ENCODE measurements at places on chromosomes 1 and 21. TPM values are rescaled to one million over a fixed set of nuclear protein-coding genes. Genes with fewer than 3 reads are reported as not detected.

GRCh38 chr1:5297886-5298239 lies 643.5 kb downstream of the AJAP1 start:
- no peaks in the 10 kb centered on the region for H3K27me3 ChIP-seq
- no peak for DNase-seq
- H3K36me3 ChIP-seq = no peaks in the 10 kb centered on the region
- no peak overlapping the region for H3K4me3 ChIP-seq
- H3K27ac ChIP-seq = no peak overlapping the region

DNA sequence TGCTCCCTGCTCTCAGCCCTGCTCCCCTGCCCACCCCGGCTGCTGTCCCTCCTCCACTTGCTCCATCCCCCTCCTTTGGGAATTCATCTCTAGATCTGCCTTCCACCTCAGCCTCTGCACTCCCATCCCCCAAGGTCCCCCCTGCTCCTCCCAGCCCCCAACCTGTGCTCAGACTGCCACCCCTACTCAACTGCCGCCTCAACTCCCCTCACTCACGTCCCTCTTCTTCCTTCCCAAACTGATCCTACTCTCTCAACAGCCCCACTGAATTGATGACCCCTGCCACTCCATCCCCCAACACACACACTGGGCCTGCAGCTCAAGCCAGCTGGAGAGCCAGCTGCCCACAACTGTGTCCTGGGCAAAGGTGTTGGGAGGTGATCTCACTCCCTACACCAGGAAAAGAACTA lies 15.8 kb upstream of the ETV3L start:
- H3K27ac ChIP-seq = no peak overlapping the region
- H3K36me3 ChIP-seq = no peaks in the 10 kb centered on the region
- H3K4me3 ChIP-seq = no peak overlapping the region

DNA sequence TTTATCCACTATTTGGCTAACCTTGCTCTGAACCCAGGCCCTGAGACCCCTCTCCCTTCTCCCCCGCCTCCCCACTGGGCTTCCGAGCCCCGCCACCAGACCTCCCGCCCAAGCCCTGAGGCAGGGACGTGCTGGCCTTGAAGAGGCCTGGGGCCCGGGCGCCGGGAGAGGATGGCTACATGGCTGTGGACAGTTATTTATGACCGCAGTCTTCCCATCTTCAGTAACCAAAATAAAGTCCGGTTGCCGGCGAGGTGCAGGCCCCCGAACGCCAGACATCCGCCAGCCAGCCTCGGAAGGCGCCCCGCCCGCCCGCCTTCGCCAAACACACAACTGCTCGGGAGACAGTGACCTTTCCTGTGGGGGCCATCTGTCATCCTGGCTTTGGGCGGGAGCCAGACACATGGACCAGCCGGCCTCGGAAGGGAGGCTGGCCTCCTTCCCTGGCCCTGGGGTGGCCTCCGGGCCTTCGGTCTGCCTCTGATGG lies 69.0 kb downstream of the DHRS3 start:
- H3K27ac ChIP-seq = peak overlapping the region; percentile 1
- no peaks in the 10 kb centered on the region for H3K36me3 ChIP-seq
- DNase-seq = no peak
- H3K27me3 ChIP-seq = no peaks in the 10 kb centered on the region

- no peaks in the 10 kb centered on the region for H3K4me1 ChIP-seq
- no peaks in the 10 kb centered on the region for H3K36me3 ChIP-seq
- H3K27me3 ChIP-seq = no peaks in the 10 kb centered on the region
- no peak overlapping the region for H3K27ac ChIP-seq
Observed at GRCh38 chr1:2156866-2157265, 37.7 kb downstream of the FAAP20 start.

DNA sequence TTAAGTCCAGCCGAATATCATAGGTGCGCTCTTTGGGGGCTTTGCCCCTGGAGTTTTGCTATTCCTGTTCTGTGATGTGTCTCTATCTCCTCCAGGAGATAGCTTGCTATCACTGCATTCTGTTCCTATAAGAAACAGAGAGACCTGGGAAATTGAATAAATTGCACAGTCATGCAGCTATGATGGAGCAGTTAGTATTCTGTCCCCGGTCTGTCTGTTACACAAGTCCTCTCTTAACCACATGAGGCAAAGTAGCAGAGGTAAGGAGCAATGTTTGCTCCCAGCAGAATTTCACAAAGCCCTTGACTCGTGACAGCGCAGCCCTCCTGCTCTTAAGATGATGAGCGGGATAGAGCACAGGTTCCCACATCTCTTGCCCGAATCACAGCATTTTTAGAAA lies 63.9 kb upstream of the GRHL3 start:
- no peaks in the 10 kb centered on the region for H3K36me3 ChIP-seq
- no peaks in the 10 kb centered on the region for H3K4me1 ChIP-seq
- no peak overlapping the region for H3K4me3 ChIP-seq
- DNase-seq = no peak
- no peak overlapping the region for H3K27ac ChIP-seq

DNA sequence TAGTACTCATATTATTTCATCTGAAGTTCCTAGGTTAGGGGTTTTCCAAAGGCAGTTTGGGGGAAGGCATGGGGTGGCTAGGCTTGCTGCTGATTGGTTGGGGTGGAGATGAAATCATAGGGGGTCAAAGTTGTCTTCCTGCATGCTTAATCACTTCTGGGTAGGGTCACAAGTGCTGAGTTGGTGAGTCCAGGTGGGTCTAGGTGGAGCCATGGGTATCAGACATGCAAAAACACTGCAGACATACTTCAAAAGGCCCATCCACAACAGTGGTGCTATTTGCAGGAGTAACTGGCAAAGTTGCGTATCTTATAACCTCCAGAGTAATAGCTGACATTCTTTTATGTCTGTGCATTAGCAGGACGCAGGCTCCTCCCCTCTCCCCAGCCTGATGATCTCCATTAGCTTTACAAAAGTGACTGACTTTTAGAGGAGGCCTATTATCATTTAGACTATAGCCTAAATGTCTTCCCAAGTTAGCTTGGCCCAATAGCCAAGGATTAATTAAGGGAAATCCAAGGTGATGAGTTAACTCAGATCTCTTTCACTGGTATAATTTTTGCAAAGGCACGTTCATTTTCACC lies 374.4 kb upstream of the PRMT6 start:
- DNase-seq = no peak
- H3K27me3 ChIP-seq = no peaks in the 10 kb centered on the region
- no peak overlapping the region for H3K4me3 ChIP-seq

The CRYZL1 gene
- total RNA-seq = 16.5 TPM

The LDLRAD1 gene
- total RNA-seq = not detected
